GM20000 (cell line): ENCODE measurements at places on chromosomes 2 and 18.
A peak's percentile ranks its signal among the peaks of the same experiment; 100 is the strongest.

- DNase-seq, result no peak
Observed at GRCh38 chr2:163324677-163325076, 411.1 kb downstream of the FIGN start.

DNA sequence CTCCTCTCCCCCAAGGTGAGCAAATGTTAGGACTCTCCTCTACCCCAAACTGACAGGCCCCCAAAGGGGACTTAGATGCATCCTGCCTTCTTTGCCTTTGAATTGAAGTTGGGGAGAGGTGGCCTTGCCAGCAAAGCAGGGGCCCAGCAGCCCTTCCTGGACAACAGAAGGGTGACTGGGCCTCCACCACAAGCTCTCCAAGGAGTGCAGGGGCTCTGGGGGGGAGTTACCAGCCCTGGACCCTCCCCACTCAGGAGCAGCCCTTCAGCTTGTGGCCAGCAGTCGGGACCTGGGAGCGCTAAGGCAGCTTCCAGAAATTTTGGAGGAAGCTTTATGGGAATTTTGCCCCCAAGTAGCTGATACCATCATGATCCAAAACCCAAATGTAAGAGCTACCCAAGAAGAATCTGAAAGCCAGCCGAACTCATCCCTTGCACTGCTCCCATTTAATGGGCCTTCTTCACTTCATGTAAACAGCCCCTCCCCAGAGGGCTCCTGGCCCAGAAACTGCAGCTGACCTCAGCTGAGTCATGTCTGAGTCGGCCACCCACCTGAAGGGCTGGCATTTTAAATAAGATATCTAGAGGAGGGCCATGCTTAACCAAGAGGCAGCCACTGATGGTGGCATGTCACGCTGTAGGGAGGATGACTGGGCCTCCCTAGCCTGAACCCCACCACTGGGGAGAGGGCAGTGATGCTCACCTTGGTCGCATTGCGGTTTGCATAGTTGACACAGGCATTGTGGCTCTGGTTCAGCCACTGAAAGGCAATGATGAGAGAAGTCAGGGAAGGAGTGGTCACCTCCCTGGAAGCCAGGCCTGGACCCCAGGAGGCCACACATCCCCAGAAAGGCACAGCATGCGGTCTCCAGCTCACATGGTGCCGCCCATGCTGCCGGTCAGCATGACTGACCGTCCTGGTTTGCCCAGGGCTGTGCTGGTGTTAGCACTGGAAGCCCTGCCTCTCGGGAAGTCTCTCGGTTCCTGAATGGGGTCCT lies 71.5 kb downstream of the SFXN5 start:
- DNase-seq, result no peak

GRCh38 chr18:29892960-29893558 lies 1149.5 kb downstream of the DSC3 start:
- no peak for DNase-seq

GRCh38 chr18:4357579-4357978 lies 97.5 kb downstream of the DLGAP1 start:
- DNase-seq, result no peak

DNA sequence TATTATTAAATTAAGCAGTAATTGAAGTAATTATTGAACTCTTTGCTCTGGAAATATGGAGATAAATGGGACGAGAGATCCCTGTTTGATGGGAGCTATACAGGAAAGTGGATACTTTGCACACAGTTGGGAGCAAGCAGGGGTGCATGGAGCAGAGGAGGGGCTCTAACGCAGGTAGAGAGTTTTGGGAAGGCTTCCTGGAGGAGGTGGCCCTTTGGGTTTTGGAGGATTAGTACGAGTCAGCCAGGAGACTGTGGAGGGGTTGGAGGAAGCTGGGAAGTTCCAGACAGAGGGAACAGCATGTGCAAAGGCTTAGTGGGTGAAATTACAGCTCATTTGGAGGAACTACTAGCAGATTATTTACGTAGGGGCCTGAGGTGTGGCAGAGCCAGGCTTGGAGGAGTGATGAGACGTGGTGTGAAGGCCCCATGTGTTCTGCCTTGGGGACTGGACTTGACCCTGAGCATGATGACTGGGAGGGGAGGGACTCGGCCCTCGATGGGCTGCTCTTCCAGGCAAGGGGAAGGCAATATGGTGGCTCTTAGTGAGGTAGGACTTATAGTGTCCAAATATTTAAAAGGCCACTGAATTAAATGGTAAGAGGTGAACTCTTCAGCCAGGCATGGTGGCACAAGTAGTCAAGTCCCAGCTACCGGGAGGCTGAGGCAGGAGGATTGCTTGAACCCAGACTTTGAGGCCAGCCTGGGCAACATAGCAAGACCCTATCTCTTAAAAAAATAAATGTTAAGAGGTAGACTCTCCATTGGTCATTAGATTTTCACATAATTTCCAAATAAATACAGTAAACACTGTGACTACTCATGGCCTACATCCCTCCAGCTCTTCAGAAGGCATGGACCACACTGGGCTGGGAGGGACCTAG lies 30.2 kb downstream of the GREB1 start:
- DNase-seq, result no peak

DNA sequence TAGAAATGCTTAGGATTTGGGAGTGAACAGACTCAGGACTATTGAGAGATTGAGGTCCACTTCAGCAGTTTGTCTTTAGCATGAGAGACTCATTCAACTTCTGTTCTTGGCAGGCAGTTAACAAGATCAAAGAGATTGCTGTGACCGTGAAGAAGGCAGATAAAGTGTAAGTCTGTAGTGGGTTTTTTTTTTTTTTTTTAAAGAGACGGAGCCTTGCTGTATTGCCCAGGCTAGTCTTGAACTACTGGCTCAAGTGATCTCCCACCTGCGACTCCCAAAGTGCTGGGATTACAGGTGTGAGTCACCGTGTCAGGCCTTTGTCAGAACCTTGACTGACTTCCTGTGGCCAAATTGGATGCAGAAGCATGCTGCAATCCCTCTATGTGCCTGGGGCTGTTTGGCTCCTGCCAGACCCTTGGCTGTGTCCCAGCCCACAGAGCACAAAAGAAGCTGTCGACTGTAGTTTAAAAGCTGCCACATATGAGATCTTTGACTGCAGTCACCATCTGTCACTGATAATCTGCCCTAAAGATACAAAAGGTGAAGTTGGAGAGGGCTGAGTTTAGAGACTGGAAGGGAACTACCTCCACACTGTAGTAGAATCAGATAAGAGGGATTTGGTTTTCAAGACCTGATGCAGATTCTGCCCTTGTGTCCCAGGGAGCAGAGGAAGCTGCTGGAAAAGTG lies 9.9 kb downstream of the CCT7 start:
- no peak for DNase-seq

GRCh38 chr2:175439416-175439815 lies 257.9 kb upstream of the ATP5MC3 start:
- DNase-seq, result no peak

DNA sequence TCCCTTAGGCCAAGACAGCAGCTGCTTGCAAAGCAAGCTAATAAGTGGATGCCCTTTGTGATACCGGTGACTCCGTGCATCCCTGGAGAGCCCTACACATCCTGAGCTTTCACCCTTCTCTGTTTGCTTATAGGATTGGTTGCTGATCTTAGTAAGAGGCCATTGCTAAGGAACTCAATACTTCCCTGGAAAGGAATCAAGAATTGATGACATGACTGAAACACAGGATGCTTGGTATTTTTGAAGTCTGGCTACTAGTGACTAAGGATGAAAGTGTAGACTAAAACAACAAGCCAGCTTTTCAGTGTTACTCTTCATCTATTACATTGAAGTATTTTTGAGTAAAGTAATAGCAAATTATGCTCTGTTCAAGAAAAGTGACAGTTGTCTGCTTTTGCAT lies 123.0 kb upstream of the SERPINE2 start:
- DNase-seq, result no peak

GRCh38 chr2:113822087-113822815 lies 65.8 kb upstream of the SLC35F5 start:
- no peak for DNase-seq

GRCh38 chr2:177348733-177349693 lies 43.6 kb upstream of the AGPS start:
- DNase-seq, result peak; percentile 23

GRCh38 chr2:210287301-210287700 lies 27.7 kb downstream of the MYL1 start:
- no peak for DNase-seq

- DNase-seq, result no peak
Observed at GRCh38 chr2:36427790-36428243, 72.2 kb downstream of the CRIM1 start.

DNA sequence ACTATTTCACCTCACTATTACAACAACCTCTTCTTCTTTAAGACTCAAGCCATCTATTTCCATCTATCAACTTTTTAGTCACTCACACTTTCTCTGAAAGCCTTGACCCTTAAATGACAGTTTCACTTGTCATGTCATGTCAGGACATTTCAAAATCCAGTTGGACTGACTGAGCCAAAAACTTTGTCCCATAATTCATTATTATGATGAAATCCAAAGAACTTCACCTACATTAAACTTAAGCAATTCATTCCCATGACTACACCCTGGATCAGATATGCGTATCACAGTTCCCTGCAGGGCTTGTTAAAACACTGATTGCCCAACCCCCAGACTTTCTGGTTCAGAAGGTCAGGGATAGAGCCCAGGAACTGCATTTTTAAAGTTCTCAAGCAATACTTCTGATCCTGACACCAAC lies 26.5 kb downstream of the LDAH start:
- DNase-seq, result no peak

DNA sequence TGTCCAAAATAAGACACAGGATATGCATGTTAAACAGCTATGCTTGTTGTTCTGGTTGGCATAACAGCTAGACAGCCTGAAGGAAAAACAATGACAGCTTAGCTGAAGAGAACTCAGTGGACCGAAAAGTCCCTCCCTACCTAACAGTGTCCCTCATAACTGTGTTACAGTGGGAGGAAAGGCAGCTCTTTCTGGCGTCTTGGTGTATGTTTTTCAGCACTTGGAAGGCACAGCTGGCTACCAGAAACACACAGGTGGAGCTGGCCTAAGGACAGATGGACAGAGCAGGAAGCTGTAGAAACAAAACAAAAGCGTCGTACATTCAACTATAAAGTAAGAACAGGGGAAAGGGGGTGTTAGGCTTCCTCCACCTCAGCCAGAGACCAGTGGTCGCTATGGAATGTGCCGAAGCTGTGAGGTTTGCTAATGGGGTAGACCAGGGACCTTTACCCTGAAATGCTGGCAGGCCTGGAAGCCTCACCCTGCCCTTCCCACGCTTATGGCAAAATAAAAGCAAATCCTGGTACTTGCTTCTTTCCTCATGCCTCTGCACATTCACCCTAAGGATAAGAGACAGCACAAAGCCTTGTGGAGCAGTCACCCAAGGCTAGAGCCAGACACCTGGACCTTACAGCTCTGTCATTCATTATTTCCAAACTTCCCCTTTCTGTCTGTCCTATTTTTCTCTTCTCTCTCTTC lies 103.5 kb upstream of the TRIB2 start:
- DNase-seq, result no peak
